MG63 (cell line): ENCODE measurements at places on chromosomes 1 and 21.

GRCh38 chr1:62637392-62638105 is 40.2 kb downstream of the ANGPTL3 start:
- no peak for DNase-seq

DNA sequence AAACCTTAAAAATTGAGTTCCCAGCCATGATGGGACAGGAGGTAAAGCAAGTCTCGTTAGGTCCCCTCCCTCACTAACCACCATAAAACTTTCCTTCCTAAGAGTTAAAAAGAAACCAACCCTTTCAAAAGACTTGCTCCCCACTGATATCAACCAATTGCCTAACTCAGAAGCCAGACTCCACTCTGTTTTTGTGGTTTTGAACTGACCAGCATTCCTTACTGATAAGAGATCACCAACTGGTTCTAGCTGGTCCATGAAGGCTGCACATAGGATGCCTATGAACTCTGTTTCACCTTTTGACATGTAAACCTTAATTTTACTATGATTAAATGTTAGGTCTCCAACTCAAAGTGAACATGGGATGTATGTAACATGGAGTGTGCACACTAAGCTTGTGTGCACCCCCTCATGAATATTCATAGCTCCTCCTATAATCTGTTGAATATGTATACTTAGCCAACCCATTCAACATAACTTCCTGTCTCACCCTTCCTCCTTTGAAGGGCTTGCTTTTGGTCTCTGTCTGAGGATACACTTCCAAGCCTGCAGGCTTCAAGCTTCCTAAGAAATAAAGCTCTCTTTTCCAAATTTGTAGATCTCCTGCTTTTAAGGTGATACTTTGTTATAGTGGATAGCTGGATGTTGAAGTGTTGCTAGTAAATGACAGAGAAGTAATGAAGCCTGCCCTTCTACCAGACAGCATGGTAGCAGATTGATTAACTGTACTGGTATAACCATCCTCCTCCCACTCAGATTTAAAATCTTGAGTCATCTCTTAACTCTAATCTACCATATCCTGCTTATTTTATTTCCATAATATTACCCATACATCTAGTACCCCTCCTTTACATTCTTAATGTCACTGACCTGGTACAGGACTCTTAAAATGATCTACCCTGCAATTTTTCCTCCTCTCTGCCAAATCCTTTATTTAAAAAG is 95.6 kb downstream of the ZNF644 start:
- DNase-seq = no peak

DNA sequence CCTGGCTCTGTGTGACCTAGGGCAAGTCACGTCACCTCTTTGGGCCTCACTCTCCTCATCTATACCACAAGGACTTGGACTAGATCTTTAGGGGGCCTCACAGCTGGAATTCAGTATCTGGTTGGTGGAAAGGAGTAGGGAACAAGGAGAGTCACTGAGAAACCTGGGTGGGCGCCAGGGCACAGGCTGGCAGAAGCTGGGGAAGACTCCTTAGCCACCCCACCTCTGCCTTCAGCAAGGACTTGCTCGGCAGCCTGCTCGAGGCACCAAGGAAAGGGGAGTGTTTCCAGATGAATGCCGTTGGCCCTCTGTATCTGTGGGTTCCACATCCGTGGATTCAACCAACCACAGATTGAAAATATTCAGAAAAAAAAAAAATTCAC is 1.2 kb upstream of the OPTC start:
- no peak for DNase-seq

DNA sequence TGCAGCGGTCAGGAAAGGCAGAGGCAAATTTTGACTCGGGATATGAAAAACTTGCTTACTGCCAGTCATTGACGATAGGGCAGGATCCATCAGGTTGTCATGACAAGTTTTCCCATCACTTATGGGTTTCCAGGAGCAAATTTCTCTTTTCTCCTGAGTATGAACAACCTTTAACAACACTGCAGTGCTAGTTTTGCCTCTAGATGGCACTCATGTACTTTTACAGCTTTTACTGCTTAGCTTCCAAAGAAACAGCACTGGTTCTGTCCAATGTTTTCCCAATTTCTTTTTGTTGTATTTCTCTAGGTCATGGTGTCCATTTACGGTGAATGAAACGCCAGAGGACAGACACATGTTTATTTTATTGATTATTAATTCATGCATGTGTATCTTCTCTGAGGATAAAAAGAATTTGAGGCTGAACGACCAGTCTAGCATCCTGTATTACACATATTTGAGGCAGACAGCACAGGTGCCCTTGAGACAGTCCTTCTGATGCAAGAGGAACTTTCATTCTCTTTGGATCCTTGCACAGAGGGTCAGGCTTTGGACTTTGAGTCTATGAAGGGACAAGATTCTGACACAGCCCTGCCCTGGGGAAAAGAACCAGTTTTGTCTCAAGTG is 112.3 kb upstream of the TRABD2B start:
- no peak for DNase-seq

GRCh38 chr1:205774198-205775014 is 876 bp downstream of the RAB29 start:
- no peak for DNase-seq
